ENCODE measurements at places on chromosomes 3 and 15.

- no peak for DNase-seq
Observed at GRCh38 chr3:107369791-107370190, 7.4 kb upstream of the CCDC54 start.

DNA sequence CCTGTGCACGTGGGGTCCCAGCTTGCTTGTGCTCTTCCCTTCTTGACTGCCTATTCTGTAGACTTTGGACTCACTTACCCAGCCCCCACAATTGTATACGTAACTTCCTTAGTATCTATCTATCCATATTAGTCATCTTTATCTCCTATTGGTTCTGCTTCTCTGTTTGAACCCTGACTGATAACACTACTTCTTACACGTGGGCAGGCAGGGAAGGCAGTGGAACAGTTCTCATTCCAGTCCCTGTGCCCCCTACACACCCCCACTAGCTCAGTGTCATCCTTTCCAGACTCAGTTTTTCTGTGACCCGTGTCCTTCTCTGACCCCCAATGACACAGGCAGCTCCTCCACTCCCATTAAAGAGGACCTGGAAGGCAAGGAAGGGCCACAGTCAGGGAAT lies 74.2 kb upstream of the FBN1 start:
- no peak for DNase-seq

GRCh38 chr3:123485551-123485950 lies 36.7 kb upstream of the ADCY5 start:
- no peak for DNase-seq

DNA sequence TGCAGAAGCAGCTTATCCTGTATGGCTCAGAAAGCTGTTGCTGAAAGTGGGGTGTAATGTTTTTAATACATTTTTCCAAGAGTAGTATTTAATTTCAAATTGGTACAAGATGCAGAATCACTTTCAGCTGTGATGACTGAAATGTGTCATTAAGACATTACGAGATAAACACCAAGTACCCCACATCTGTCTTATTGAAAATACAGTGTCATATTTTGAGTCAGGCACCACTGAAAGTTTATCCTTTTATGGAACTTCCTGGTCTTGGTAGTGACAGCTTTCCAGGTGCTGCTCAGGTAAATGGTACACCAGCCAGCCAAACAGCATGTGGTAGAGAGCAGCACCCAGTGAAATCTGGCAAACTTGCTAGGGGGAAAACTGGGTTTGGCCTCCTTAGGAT lies 16.9 kb downstream of the ASTE1 start:
- no peak for DNase-seq

- no peak for DNase-seq
Observed at GRCh38 chr3:71917545-71917944, 132.6 kb upstream of the PROK2 start.

GRCh38 chr3:42581400-42581708 lies 413 bp downstream of the SEC22C start:
- no peak for DNase-seq

GRCh38 chr15:92599394-92599970 lies 56.1 kb downstream of the FAM174B start:
- no peak for DNase-seq

DNA sequence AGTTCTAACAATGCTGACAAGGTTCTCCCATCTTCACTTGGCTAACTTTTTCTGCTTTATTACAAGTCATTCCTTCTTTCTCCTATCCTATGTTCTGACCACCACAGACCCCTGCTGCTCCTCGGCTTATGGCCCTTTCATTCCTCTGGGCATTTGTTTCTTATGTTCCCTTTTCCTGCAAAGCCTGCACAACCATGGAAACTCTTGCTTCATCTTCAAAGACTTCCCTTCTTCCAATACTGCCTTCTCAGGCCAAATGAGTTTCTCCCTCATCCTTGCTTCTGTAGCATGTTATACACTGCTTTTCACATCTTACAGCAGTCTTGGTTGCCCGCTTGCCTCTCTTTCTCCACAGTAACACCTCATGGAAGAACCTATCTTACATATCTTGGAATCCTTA lies 17.9 kb upstream of the ATOSA start:
- no peak for DNase-seq

DNA sequence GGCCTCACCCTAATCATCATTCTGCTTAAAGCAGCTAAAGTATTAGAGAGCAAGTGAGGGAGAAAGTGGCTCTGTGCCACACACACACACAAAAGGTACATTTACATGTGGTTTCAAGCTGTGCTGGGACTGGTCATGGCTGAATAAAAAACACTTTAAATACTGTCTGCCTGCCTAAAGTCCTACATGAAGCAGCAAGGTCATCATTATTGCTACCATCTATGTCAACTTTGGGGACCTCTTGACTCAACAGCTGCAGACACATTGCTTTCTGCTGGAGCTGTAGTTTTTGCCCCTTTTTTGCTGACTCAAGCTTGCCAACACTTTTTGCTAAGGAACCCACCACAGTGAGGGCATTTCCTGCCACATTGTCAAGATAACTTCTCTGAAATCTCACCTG lies 1237.9 kb downstream of the ROBO2 start:
- no peak for DNase-seq

DNA sequence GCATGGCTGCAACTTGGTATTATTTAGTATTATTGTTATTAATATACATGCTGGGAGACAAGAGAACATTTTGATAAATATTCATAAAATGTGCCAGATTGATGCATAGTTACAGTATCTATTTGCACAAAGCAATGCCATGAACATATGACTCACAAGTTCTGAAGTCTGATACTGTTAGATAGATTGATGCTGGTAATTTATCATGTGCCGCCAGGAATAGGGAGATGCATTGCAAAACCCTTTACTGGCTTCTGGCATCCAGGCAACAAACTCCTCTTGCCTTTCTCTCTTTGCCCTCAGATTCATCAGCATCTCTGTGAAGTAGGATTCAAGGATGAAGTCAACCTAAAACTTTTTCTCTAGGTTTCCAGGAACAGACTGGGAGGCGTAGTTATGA lies 41.0 kb upstream of the SLC25A26 start:
- DNase-seq: no peak

DNA sequence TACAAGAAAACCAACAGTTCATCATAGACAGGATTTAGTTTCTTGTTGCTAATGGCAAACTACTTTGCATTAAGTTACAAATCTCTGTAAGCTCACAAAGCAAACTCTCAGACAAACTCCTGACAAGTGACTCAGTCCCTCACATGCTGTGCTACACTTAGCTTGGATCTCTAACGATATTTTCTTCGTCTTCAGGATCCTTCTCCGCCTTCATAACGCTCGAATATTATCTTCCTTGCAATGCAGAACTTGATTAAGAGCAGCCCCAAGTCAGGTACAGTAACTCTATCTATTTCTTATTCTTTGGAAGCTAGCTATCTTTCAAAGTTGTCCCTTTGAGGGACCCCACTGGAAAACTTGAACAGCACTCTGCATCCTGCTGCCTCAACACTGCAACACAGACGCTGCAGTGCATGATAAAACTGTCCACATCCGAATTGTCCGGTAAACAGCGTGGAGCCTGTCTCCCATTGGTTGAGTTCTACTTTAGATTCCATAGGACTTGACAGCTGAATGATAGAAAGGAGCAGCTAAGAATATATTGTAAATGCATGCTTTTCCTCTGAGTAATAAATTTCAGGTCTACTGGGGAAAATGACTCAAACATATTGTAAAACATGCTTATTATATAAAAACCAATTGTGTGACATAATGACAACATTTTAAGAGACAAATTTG lies 61.3 kb downstream of the UACA start:
- DNase-seq: peak; percentile 44

DNA sequence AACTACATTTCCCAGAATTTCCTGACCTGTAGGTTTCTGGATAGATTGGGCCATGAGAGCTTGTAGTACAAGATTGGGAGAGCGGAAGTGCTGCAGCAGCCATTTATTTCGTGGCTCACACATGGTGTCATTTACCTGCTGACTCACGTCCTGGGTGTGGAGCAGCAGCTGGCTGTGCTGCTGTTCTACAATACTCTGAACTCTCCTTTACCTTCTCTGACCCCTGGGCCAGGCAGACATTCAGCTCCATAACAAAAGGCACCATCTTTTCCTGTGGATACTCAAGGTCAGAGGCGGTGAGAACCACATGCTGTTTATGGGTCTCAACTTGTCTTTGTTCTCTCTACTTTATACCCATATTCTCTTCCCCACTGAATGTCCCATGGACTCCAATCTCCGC lies 490.2 kb downstream of the IGSF11 start:
- DNase-seq: no peak

DNA sequence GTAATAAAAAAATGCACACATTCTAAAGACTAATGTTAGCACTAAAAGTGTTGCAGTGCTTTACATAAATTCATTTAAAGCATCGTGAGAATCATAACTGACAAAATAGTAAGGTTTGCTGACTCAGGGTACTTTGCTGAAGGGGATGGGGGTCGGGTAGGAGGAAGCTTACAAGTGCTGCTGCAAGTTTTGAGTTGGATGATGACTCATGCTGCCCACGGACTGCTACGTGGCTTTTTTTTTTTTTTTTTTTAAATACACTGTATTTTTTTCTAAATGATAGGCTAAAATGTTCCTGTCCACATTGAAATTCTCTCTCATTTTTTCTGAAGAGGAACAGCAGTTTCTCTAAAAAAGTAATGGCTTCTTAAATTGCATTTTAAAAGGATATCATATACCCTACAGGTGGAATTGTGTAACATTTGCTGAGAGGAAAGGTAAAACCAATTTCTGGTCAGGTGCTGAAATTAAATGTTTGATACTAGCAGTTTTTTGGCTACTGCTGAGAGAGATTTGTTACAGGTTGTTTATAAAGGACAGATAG lies 2.2 kb downstream of the MAPK6 start:
- peak; percentile 77 for DNase-seq

DNA sequence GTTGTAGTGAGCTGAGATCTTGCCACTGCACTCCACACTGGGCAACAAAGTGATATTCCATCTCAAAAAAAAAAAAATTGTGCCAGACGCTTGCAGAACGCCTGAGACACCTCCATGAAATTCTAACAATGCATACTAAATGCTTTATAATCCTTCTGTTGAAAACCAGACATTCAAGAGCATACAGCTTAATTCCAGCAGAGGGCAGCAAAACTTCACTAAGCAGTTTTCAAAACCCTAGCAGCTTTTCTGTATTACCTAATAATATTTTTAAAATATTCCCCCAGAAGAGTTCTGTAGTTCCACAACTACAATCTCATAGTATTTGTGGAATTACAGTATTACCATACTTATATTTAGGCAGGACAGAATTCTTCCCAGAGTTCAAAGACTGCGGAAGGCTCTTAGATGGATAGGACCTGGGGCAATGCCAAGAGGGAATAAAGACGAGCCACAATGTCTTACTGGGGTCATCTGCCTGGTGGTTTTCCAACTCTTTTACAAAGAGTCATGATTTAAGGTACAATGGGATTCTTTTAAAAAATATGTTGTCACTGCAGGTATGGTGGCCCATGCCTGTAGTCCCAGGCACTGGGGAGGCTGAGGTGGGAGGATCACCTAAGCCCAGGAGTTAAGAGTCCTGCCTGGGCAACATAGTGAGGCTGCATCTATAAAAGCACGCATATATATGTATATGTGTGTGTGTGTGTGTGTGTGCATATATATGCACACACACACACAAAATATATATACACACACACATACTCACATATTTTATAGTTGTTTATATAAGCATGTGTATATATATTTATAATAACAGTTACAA lies 19.6 kb upstream of the TASOR start:
- peak; percentile 60 for DNase-seq

- no peak for DNase-seq
Observed at GRCh38 chr3:106577241-106577640, 708.4 kb upstream of the CBLB start.

Data from AG08396 (cell line).